Thoracic aorta (tissue), 2 donors: ENCODE measurements at places on chromosomes 2 and 18.

- H3K27ac ChIP-seq, result no peak overlapping the region
- no peaks in the 10 kb centered on the region for H3K27me3 ChIP-seq
- no peaks in the 10 kb centered on the region for H3K36me3 ChIP-seq
- DNase-seq, result no peak
Measured at GRCh38 chr2:160892204-160892603, 268.0 kb upstream of the TANK start.

- no peaks in the 10 kb centered on the region for H3K36me3 ChIP-seq
- H3K4me1 ChIP-seq, result peaks cover 10% of the 10 kb centered on the region
- H3K27me3 ChIP-seq, result no peaks in the 10 kb centered on the region
- DNase-seq, result no peak
- no peak overlapping the region for H3K27ac ChIP-seq
- no peak overlapping the region for H3K4me3 ChIP-seq
Measured at GRCh38 chr2:197137826-197138477, 172.6 kb downstream of the ANKRD44 start.

DNA sequence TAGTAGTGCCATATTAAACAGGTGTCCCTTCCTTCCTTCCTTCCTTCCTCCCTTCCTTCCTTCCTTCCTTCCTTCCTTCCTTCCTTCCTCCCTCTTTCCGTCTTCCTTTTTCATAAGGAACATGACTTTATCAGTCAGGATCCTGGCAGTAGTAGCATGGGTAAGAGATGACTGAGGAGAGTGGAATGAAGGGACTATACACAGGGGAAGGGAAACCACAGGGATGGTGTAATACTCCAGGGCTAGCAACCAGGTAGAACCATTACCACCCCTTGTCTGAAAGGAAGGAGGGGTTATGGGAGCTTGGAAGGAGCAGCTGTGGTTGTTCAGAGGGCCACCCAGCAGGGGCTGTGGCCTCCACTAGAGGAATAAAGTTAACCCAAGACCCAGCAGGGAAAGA lies 23.2 kb upstream of the KDM3A start:
- H3K36me3 ChIP-seq, result no peaks in the 10 kb centered on the region
- no peaks in the 10 kb centered on the region for H3K27me3 ChIP-seq
- no peak overlapping the region for H3K27ac ChIP-seq

- no peaks in the 10 kb centered on the region for H3K36me3 ChIP-seq
- H3K27ac ChIP-seq, result no peak overlapping the region
- no peaks in the 10 kb centered on the region for H3K27me3 ChIP-seq
- H3K4me1 ChIP-seq, result no peaks in the 10 kb centered on the region
Measured at GRCh38 chr2:43196768-43197587, 29.4 kb downstream of the ZFP36L2 start.

DNA sequence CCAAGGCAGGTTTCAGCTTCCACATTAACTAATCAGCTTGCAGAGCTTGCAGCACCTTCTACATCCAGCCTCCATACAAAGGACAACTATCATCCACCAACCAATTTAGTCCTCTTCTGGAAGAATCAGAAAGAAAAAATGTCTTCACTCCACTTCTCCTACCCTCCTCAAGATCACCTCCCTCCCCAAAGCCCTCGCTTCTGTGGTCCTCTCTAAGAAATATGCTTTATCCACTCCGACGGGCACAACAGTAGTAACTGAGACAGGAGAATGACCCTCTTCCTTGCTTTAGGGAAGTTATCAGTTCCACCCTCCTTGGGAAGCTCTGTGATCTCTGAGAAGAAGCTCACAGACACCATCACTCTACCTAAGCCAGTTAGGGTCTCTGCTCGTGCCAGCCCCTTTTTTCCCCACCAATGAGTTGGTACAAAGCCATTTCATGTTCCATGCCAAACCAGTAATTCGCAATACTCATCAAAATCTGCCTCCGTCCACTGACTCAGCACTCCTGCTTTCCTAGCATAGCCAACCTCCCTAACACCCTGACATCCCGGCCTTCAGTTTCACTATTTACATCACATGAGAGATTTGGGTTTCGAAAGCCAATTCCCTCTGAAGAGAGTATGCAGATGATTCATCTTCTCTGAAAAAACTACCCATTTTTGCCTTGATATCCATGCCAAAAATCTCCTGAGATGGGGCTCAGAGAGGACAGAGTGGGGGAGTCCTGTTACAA lies 114.1 kb upstream of the PKDCC start:
- H3K27ac ChIP-seq, result peak overlapping the region; percentile 13
- no peaks in the 10 kb centered on the region for H3K36me3 ChIP-seq
- H3K4me1 ChIP-seq, result peaks cover 69% of the 10 kb centered on the region
- no peaks in the 10 kb centered on the region for H3K27me3 ChIP-seq
- H3K4me3 ChIP-seq, result no peak overlapping the region
- no peak for DNase-seq

DNA sequence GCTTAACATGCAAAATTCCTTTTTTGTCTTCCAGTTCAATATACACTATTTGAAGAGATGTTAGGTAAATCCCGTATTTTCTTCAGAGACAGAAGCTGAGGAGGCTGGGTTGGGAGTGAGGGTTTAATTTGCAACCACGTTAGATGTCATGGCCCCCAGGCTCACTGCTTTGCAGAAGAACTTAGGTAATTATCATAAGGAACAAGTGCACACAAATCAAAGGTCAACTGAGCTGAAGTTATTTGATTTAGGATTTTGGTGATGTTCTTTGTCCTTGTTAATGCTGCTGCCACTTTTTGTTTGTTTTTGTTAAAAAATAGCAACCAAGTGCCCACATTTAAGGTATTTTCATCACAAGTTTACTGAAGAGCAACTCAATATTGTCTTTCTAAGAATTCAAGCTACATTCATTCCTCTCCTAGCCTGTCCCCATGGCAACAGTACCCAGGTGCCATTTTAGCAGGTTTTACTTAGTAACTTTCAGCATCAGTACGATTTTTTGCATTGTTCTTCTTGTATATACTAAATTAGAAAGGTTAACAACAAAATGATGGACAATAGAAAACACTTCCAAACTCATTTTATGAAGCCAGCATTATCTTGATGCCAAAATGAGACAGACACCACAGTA lies 62.9 kb upstream of the NDUFV2 start:
- no peak overlapping the region for H3K4me3 ChIP-seq
- no peaks in the 10 kb centered on the region for H3K36me3 ChIP-seq
- H3K27me3 ChIP-seq, result no peaks in the 10 kb centered on the region
- H3K4me1 ChIP-seq, result no peaks in the 10 kb centered on the region
- no peak overlapping the region for H3K27ac ChIP-seq

- H3K4me3 ChIP-seq, result no peak overlapping the region
- H3K27ac ChIP-seq, result no peak overlapping the region
- no peak for DNase-seq
- no peaks in the 10 kb centered on the region for H3K36me3 ChIP-seq
- no peaks in the 10 kb centered on the region for H3K27me3 ChIP-seq
- no peaks in the 10 kb centered on the region for H3K4me1 ChIP-seq
Measured at GRCh38 chr18:9894454-9895068, 8.8 kb downstream of the TXNDC2 start.

- no peak overlapping the region for H3K27ac ChIP-seq
- peaks cover 15% of the 10 kb centered on the region for H3K4me1 ChIP-seq
- no peaks in the 10 kb centered on the region for H3K27me3 ChIP-seq
Measured at GRCh38 chr2:234695981-234696380, 199.1 kb upstream of the ARL4C start.

DNA sequence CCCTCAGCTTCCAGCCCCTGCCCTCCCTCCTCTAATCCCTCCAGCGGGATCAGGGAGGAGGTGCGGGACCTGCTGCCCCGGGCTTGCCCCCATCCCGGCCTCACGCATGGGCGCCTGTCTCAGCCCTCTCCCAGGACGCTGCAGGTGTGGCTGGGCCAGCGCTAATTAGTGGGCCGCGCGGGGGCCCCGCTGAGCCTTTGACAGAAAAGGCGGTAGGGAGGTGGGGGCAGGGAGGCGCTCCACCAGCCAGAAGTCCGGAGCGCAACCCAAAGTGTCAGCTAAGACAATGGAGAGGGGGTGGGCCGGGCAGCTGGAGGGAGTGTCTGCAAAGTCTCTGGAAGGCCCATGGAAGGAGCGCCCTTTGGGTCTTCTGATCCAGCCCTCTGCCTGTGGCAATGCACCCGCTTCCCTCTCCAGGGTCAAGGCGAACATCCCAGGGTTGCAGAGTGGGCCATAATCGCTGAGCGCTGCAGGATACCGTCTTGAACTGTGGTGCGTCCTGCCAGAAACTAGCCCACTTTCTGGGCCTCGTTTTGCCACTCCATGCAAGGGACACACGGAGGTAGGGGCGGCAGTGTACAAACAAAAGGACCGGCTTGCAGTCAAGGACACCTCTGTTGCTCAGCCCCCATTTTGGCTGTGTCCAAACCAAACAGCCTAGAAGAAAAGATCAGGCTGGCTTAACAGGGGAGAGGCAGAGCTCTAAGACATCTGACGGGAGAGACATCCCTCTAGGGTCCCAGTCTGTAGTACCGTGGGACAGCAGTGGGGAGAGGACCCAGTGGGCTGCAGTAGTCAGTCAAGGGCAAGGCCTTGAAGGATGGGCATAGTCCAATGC lies 3.5 kb downstream of the ATP6V1B1 start:
- no peaks in the 10 kb centered on the region for H3K36me3 ChIP-seq
- no peaks in the 10 kb centered on the region for H3K4me1 ChIP-seq
- H3K27me3 ChIP-seq, result peaks cover 7% of the 10 kb centered on the region

DNA sequence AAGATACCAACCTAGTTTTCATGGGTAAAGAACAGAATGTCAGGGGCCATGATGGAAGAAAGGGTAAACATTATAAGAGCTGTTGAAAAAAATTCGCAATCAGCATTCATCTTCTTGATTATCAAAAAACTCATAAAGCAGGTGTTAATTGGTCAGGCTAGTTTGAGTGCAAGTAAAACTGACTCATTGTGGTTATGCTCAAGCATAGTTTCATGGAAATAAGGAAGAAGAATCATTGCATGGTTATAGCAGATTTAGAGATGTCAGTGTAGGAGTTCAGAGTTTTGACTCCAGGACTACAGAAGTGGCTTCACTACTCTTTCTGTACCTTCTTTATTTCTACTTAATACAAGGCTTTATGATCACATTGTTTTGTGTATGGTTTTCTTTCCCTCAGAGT lies 26.9 kb upstream of the CDH19 start:
- H3K4me3 ChIP-seq, result no peak overlapping the region
- DNase-seq, result no peak
- no peaks in the 10 kb centered on the region for H3K27me3 ChIP-seq

GRCh38 chr2:23107327-23107941 lies 277.5 kb upstream of the KLHL29 start:
- H3K4me1 ChIP-seq, result no peaks in the 10 kb centered on the region
- no peaks in the 10 kb centered on the region for H3K36me3 ChIP-seq
- no peaks in the 10 kb centered on the region for H3K27me3 ChIP-seq
- no peak overlapping the region for H3K27ac ChIP-seq
- DNase-seq, result no peak

- no peaks in the 10 kb centered on the region for H3K4me1 ChIP-seq
- no peak overlapping the region for H3K4me3 ChIP-seq
- H3K27ac ChIP-seq, result no peak overlapping the region
- no peaks in the 10 kb centered on the region for H3K36me3 ChIP-seq
- no peaks in the 10 kb centered on the region for H3K27me3 ChIP-seq
Measured at GRCh38 chr2:135821190-135821589, 15.8 kb downstream of the LCT start.

DNA sequence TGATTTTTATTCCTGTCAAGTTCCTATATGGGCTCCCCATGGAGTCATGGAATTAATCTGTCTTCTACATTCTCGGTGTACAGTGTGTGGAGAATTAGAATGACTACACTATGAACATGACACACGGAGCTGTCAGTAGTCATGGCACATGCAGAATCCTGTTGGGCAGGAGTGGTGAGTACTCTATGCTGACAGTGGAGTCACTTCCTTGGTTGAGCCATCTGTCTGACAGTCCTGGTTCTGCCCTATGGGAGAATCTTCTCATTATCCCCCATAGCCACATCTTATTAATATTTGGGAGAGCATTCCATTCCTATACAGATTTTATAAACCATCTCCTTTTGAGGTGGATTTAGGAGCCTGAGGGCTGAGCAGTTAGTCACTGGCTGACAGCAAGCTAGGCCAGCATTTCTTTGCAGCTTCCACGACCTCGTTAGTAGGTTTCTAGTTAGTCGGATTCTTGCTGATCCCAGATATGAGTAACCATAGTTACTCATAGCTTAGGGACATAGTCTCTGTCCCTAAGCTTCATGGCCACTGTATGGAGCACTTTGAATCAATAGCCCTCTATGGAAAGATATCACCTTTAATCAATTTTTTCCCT lies 90.6 kb downstream of the MDH1 start:
- no peaks in the 10 kb centered on the region for H3K36me3 ChIP-seq
- H3K4me1 ChIP-seq, result peaks cover 6% of the 10 kb centered on the region
- H3K27me3 ChIP-seq, result no peaks in the 10 kb centered on the region
- H3K4me3 ChIP-seq, result no peak overlapping the region
- no peak for DNase-seq

GRCh38 chr2:146874260-146874658 lies 970.6 kb upstream of the ACVR2A start:
- no peak for DNase-seq
- H3K27me3 ChIP-seq, result no peaks in the 10 kb centered on the region
- no peak overlapping the region for H3K27ac ChIP-seq

DNA sequence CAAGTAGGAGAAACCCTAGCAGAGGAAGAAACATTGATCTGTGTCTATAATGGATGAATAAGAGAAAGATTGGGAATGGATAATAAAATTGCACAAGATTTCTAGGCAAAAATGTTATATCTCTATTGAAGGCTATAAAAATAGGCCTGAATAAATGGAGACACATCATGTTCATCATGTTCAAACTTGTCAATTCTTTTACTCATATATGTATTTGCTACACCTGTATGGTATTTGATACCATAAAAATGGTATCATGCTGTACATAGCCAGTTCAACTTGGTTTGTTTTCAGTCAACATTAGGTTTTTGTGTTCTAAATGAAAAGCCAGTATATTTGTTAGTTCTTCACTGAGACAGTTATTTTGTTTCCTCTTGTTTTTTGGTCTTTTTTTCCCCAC lies 132.2 kb upstream of the RNF152 start:
- no peaks in the 10 kb centered on the region for H3K27me3 ChIP-seq
- H3K36me3 ChIP-seq, result no peaks in the 10 kb centered on the region
- no peak overlapping the region for H3K4me3 ChIP-seq
- no peak overlapping the region for H3K27ac ChIP-seq

DNA sequence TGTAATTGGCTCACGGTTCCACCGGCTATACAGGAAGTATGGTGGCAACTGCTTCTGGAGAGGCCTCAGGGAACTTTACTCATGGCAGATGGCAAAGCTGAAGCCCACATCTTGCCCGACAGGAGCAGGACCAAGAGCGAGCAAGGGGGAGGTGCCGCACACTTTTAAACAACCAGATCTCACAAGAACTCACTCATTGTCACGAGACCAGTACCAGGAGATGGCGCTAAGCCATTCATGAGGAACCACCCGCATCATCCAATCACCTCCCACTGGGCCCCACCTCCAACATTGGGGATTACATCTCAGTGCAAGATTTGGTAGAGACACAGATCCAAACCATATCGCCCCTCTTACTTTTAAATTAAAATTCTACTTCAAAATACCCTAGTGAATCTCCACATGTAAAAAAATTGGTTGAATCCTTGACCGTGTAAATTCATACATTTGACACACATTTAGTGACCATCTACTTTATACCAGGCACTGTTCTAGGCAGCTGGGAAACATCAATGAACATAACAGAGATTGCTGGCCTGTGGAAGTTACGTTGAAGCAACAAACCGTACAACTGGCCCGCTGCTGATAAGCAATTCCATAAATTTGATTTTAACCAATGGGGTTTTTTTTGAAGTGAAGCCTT lies 87.6 kb downstream of the ALPK2 start:
- H3K27me3 ChIP-seq, result no peaks in the 10 kb centered on the region
- H3K36me3 ChIP-seq, result no peaks in the 10 kb centered on the region
- H3K4me1 ChIP-seq, result peaks cover 3% of the 10 kb centered on the region
- no peak overlapping the region for H3K27ac ChIP-seq

- H3K4me1 ChIP-seq, result peaks cover 5% of the 10 kb centered on the region
- no peaks in the 10 kb centered on the region for H3K36me3 ChIP-seq
- H3K27me3 ChIP-seq, result no peaks in the 10 kb centered on the region
- no peak overlapping the region for H3K4me3 ChIP-seq
Measured at GRCh38 chr2:119387381-119388129, 20.8 kb downstream of the DBI start.
